Stimulated activated CD4-positive, alpha-beta T cell treated with anti-CD3 and anti-CD28 coated beads, Interleukin-1b, Interleukin-23, amount 100 ng/mL, for 4 hours (primary cell): ENCODE measurements at places on chromosomes 12 and 14.

DNA sequence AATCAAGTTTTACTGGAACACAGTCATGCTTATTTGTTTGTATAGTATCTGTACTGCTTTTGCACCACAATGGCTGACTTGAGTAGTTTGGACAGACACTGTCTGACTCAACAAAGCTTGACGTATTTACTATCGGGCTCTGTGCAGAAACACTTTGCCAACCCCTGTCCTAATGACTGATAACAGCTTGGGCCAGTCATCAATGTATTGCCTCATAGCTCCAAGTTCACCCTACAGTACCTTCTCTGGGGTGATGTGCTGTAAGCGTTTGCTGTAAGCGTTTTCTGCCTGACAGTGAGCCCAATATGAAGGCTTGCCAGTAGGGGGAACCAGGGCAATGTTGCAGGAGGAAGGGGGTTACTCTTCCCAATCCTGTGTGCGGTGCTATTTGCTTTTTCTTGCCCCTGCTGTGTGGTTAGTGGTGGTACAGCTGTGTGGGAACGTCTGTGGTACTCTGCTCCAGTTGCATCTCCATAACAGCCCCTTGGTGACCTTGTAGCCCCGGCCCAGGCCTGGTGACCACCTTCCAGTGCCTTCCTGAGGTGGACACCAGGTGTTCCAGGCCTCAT lies 5.4 kb upstream of the CCDC177 start:
- no peak for DNase-seq

- DNase-seq: no peak
These were observed 6.5 kb downstream of the PDE3A start for GRCh38 chr12:20374795-20375194.

DNA sequence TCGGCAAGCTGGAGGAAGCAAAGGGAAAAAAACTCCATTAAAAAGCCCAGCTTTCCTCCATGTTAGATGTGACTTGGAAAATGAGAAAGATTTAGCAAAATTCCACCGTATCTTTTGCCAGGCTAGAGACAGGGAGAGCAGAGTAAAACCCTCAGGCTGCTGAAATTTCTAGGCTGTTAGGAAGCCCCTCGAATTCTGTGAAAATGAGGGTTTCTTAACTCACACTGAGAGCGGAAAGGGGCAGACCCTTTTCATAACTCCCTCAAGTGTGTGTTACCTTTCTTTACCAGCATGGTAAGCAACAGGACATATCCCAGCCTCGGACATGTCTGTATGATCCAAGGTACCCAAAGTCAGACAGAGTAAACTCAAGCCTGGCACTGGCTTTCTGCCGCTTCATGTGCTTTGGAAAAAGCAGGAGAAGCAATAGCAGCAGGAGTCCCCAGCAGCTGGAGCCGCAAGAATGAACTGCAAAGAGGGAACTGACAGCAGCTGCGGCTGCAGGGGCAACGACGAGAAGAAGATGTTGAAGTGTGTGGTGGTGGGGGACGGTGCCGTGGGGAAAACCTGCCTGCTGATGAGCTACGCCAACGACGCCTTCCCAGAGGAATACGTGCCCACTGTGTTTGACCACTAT lies at the start of gene RHOJ:
Gene RHOJ (plus strand): TSS at position 37 of the 637 bp plus-strand sequence. CDS start 427 bp downstream, at position 464.
- DNase-seq: no peak

- DNase-seq: no peak
These were observed 18.5 kb upstream of the ANO2 start for GRCh38 chr12:5963515-5963914.

DNA sequence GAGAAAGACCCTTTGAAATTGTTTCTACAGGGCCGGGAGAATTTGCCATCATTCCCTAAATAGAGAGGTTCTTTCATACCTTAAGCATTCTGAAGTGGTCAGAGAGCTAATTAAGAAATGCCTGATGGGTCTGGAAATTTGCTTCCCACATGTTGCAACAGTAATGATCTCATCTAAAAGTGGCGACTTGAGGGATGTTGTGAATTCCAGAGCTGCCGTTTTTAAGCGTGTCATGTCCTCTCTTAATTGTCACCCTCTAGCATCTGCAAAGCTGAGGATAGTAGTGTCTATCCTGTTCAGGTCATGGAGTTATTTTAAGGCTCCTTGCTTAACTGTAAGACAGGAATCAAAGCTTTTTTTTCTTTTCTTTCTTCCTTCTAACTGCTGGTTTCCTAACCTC lies 60.4 kb downstream of the FOS start:
- no peak for DNase-seq

- no peak for DNase-seq
These were observed 1.3 kb downstream of the CHGA start for GRCh38 chr14:92924247-92924646.

DNA sequence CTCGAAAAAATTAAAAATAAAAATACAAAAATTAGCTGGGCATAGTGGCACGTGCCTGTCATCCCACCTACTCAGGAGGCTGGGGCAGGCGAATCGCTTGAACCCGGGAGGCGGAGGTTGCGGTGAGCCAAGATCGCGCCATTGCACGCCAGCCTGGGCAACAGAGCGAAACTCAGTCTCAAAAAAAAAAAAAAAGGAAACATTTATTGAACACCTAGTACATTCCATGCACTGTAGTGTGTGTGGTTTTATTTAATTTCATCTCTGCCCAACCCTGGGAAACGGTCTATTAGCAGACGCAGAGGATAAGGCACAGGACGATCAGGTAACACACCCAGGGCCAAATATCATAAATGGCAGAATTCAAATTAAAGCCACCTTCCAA lies 35.8 kb upstream of the SINHCAF start:
- no peak for DNase-seq

GRCh38 chr14:33376510-33376909 lies 437.8 kb downstream of the NPAS3 start:
- no peak for DNase-seq

GRCh38 chr14:94850309-94851211 lies 80.6 kb upstream of the GSC start:
- no peak for DNase-seq

GRCh38 chr12:88472248-88472647 lies 108.0 kb downstream of the KITLG start:
- DNase-seq: no peak

GRCh38 chr14:82872494-82872893 lies 1338.8 kb upstream of the SEL1L start:
- no peak for DNase-seq

DNA sequence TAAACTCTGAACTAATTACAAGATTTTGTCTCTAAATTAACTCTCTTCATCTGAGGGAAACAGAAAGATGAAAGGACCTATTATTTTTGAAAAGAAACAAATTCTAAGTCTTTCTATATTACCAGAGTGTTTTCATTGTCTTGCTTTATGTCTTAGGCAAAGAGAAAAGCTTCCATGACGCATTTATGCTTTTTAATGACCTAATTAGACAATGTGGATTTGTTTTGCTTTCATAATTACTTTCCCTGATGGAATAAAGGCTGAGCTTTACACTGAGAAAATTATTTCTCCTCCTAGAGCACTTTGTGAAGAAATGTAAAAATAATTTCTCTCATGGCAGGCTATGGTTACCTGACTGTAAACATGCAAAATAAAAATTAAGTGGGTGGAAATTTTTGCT lies 138.0 kb upstream of the SLCO1C1 start:
- no peak for DNase-seq

DNA sequence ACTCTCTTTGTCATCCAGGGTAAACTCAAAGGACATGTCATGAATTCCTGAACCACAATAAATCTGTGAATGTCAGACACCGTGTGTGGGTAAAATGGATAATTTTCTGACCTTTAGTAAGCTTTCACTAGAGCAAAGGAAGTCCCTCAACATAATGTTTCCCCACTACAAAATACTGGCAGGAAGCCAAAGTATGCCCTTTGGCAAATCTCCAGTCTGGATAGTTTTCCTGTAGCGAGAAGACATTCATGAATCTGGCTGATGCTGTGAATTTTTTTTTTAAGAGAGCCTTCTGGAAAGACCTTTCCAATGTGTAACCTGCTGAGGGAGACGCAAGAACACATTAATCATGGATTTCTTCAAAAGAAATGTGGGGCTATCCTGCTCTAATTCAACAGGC lies 389.6 kb upstream of the DDHD1 start:
- DNase-seq: no peak

DNA sequence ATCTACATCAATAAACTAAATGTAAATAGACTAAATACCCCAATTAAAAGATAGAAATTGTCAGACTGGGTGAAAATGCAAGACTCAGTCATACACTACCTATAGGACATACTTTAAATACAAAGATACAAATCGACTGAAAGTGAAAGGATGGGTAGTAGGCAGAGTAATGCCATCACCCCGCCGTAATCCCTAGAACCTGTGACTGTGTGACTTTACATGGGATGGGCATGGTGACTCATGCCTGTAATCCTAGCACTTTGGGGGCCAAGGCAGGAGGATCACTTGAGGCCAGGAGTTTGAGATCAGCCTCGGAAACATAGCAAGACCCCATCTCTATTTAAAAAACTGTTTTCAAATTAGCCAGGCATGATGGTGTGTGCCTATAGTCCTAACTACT lies 2.6 kb upstream of the EVL start:
- DNase-seq: no peak

- DNase-seq: no peak
These were observed 47.1 kb upstream of the ATXN7L3B start for GRCh38 chr12:74490390-74491064.

DNA sequence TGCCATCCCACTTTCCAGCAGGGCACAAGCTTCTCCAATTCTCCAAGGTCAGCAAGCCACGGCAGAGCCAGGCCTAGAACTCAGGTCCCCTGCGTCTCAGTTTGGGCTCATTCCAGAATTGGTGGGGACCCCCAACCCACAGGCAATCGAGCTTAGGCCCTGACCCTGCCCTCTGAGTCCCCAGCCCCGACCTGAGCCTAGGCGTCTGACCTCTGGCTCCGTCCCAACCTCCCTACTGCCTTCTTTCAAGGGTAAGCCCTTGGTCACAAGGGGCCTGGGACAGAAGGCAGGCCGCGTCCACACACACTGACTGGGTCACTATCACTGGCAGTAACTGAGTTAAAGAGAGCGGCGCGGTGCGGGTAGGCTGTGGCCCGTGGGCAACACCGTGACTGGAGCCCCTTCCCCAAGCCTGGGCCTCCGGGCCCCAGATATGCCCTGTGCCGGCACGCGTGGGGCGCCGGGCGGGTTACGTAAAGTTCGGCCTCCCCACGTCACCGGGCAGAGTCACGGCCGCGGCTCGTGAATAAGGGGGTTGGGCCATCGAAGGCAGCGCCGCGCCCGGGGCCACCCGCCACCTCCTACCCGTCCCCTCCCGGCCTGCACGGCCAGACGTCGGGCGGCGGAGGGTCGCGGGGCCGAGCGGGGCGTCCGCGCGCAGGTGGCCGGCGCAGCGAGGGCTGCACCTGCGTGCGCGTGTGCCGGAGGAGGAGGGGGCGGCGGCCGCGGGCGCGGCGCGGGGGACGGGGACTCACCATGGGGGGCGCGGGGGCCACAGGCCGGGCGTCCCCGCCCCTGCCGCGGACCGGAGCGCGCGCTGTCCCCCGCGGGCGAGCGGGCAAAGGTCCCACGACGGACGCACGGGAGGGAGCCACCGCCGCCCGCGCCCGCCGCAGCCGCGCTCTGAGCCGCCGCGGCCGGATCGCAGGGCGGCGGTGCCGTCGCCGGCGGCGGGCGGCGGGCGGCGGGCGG lies 516 bp downstream of the ANKRD9 start:
- no peak for DNase-seq

DNA sequence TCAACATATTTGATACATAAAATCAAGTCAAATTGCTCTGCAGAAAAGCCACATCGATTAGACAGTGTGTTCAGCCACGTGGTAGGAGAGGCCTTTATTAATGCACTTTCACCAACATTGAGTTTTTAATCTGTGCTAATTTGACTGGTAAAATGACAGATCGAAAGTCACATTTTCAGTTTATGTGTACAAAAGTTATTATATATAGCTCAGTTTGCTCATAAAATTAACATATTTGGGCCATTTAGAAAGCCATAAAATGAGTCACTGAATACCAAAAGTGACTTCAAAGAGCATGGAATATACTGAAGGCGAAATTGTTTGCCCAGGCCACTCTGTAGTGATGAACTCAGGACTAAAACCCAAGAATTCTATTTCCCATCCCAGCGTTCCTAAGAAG lies 26.0 kb downstream of the C12orf42 start:
- DNase-seq: no peak

DNA sequence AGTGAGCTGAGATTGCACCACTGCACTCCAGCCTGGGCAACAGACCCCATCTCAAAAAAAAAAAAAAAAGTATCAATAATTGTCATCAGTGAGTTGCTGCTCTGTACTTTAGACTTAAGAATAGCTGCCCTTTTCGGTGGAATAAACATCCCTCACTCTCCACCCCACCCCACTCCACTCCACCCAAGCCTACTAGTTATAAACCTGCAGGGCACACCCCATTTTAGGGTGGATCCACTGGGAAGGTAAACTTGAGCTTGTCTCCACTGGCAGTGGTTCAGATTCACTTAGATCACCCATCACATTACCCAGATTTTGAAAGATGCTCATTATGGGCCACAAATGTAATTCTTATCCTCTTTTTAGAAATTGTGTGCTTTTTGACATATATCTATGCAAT lies 106.4 kb downstream of the GPR135 start:
- DNase-seq: no peak

DNA sequence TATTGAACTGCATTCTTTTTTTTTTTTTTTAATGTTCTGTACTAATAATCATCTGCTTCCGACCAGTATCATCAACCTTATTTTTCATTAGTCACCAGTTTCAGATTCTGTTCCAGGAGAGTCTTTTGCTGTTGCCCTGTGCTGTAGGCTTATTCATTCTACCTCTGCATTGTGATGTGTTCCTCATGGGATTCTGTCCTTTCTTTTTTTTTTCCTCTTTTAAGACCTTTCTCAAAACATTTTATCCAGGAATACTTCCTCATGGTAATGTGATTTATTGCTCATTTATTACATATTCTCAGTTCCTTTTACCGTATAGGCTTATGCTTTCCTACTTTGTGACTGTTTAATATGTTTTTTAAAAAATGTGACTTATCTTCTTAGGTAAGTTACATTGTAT lies 4.8 kb downstream of the NDUFA9 start:
- no peak for DNase-seq

DNA sequence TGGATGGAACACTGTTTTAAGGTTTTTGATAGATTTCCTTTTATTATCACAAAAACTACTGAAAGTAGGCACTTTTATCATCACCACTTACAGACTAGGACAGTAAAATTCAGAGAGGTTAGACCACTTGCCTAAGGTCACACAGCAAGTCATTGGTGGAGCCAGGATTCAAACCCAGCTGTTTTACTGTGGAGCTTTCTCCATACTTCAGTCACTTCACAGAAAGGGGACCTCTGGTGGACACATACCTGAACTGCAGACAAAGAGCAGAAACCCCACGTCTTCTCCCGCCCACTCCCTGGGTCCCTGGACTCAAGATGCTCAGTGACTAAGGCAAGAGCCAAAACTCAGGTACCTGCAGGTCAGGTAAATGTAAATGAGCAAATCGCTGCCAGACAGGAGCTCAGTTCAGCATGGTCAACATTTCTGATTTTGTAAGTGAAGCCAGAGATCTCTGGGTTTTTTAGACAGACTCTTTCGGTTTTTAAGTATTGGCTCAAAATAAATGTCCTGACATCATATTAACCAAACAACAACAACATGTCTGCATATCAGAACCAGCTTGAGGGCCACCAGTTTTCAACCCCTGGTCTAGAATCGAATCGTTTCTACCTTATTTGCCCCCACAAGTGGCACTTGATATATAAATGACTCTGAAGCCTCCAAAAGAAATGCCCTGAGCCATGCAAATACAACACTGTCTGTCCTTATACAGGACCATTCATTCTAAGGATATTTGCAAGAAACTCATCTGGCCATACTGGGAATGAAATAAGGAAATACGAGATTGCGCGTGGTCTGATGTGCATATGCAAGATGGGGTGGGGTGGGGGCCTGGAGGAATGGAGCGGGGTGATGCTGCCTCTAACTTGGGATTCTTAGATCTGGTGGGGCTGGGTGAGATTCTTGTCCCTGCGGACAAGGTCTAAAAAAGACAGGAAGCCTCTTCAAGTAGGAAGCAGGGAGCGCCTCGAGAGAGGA lies 110.9 kb downstream of the KSR2 start:
- DNase-seq: peak; percentile 47
